ENCODE measurements at places on chromosomes 2 and 18. TPM values are rescaled to one million over a fixed set of nuclear protein-coding genes. Genes with fewer than 3 reads are reported as not detected.

DNA sequence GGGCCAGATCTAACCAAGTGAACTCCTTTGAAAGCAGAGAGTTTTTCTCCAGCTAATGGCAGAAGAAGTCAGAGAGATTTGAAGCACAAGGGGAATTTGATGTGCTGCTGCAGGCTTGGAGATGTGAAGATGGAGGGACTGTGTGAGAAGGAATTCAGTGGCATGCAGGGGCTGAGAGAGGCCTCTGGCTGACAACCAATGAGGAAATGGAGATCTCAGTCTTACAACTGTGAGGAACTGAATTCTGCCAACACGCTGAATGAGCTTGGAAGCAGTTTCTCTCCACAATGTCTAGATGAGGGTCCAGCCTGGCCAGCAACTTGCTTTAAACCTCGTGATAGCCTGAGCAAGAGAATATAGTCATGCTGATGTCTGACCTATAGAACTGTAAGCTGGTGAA is 224.1 kb upstream of the DPP10 start:
- DNase-seq = no peak

- no peak for DNase-seq
These were observed 192.8 kb downstream of the ANKRD30B start for GRCh38 chr18:14940735-14941134.

DNA sequence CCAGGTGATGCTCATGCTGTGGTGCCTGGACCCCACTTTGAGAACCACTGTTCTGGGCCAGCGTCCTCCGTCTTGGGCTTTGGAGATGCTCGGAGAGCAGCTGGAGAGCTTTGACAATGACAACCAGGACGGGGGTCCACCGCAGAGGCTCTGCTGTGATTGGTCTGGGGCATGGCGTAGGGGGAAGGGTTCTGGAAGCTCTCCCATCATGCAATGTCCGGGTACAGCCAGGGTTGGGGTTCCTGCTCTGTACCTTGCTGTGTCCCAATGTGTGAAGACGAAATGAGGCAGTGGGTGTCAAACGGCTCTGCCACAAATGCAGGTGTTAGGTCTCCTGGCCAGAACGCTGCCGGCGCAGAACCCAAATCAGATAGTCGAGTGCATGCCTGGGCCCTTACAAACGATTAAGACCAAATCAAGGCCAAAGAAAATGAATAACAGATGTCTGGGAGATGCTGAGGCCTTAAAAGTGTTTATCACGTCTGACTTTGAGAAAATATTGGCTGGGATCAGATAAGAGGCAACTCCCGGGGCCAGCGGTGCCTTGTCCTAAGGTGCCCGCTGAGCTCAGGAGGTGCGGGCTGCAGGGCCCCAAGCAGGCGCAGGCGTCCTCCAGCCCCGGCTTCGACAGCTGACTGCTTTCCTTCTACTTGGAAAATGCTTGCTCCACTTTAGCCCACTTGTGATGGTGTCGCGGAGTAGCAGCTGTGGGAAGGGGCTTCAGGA is 117.2 kb downstream of the VAPA start:
- DNase-seq = no peak

GRCh38 chr2:176535467-176536113 is 266.3 kb downstream of the MTX2 start:
- DNase-seq = no peak

Gene ABCG8
- not detected for total RNA-seq

GRCh38 chr2:150376553-150377335 is 110.7 kb downstream of the RND3 start:
- no peak for DNase-seq

Data from activated naive CD4-positive, alpha-beta T cell treated with anti-CD3 and anti-CD28 coated beads for 36 hours (primary cell).